CD14-positive monocyte (primary cell): ENCODE measurements at places on chromosomes 4 and X. TPM values are rescaled to one million over a fixed set of nuclear protein-coding genes. Genes with fewer than 3 reads are reported as not detected.

DNA sequence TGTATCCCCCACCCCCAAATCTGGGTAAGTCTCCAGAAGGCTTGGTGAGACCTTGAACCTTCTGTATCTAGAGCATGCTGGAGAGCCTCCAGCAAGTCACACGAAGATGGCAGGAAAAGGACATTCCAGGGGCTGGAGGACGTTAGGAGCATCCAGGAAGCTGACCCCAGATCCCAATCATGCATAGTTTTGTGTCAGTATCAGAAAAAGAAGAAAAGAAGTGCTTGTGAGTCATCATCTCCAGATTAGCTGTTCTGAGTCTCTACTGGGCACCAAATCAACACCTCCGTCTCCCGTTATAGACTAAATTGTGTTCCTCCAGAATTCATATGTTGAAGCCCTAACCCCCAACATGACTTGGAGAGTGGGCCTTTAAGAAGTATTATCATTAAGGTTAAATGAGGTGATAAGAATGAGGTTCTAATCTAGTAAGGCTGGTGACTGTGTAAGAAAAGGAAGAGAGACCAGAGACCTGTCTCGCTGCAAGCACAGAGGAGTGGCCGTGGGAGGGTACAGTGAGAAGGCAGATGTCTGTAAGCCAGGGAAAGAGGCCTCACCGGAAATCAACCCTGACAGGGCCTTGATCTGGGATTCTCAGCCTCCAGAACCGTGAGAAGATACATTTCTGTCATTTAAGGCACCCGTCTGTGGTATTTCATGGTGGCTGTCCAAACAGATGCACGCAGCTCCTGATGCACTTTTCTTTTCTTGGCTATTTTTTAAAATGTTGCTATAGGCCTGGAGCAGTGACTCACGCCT, 38.1 kb upstream of the CLDN24 start:
- DNase-seq = no peak
- H3K27ac ChIP-seq = no peak overlapping the region
- no peaks in the 10 kb centered on the region for H3K27me3 ChIP-seq
- H3K36me3 ChIP-seq = no peaks in the 10 kb centered on the region

DNA sequence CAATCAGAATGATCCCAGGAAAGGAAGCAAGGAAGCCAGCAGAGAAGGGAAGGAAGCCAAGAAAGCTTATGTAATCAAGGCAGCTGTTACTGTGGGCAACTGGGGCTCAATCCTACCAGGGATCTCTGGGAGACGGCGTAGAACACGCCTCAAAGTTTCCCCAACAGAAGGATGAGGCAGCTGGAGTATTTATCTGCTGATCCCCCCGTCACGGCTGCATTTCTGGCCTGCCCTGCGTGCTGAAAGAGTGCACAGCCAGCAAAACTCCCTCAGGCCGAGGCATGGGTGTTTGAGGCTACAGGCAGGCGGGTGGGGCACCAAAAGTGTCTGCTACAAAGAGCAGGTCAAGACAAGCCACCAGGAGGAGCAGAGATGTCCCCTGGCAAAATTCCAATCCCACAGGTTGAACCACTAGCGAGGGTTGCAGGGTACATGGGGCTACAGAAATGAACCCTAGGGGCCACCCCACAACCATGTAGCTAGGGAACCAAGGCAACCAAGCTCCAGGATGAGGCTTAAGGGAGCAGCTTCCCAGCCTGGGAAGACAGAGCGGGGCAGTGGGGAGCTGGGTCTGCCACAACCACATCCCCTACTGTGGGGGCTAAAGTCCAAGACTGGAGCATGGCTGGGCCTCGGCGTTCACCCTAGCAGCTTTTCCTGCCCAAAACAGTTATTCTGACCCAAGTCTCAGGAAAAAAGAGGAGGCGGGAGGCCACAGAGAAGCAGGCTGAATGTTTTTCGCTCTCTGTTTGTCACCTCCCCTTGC, 113.4 kb downstream of the BCOR start:
- no peak for DNase-seq
- H3K27ac ChIP-seq = no peak overlapping the region
- no peaks in the 10 kb centered on the region for H3K27me3 ChIP-seq
- H3K4me3 ChIP-seq = no peak overlapping the region
- no peaks in the 10 kb centered on the region for H3K36me3 ChIP-seq

- DNase-seq = no peak
- no peaks in the 10 kb centered on the region for H3K36me3 ChIP-seq
- H3K4me3 ChIP-seq = no peak overlapping the region
- no peaks in the 10 kb centered on the region for H3K27me3 ChIP-seq
- H3K27ac ChIP-seq = no peak overlapping the region
These were observed 34.1 kb upstream of the RPS6KA3 start for GRCh38 chrX:20300822-20301221.

- H3K4me1 ChIP-seq = peaks cover 12% of the 10 kb centered on the region
- no peak overlapping the region for H3K27ac ChIP-seq
- no peak for DNase-seq
- no peaks in the 10 kb centered on the region for H3K27me3 ChIP-seq
- H3K36me3 ChIP-seq = no peaks in the 10 kb centered on the region
- no peak overlapping the region for H3K4me3 ChIP-seq
These were observed 2.8 kb upstream of the CHIC2 start for GRCh38 chr4:54067166-54067565.

GRCh38 chr4:105227054-105227453, 80.4 kb downstream of the TET2 start:
- peaks cover 6% of the 10 kb centered on the region for H3K36me3 ChIP-seq
- H3K4me1 ChIP-seq = no peaks in the 10 kb centered on the region
- H3K4me3 ChIP-seq = no peak overlapping the region
- H3K27ac ChIP-seq = peak overlapping the region; percentile 11

GRCh38 chr4:98006060-98006459, 137.2 kb downstream of the STPG2 start:
- H3K27ac ChIP-seq = no peak overlapping the region
- DNase-seq = no peak
- no peak overlapping the region for H3K4me3 ChIP-seq

DNA sequence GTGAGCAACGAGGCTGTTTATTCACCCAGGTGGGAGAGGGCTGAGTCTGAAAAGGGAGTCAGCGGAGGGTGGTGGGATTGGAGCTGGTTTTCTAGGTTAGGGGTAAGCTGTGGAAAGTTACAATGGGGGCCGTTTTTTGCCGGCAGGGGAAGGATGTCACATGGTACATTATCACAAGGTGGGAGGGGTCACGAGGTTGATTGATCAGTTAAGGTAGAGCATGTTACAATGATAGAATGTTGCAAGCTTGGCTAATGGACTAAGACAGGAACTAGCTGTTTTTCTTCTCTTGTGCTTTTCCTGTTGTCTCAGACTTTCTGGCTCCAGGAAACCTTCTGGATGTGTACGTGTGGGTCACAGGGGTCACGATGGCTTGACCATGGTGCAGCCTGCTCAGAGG, 536.3 kb upstream of the HTR2C start:
- H3K4me3 ChIP-seq = no peak overlapping the region
- H3K4me1 ChIP-seq = no peaks in the 10 kb centered on the region
- DNase-seq = no peak

DNA sequence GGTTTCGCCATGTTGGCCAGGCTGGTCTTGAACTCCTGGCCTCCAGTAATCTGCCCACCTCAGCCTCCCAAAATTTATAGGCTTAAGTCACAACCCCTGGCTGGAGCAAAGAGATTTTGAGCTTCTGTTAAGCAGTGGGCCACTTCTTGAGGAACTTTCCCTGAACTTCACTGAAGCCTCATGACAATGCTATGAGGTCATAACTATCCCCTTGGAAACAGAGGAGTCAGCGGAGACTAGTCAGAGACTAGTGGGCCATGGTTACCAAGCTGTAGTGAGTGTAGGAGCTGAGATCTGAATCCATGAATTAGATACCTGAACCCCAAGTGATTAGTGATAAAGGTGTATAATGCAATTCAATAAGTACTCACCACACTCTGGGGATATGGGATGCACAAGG, 145.1 kb upstream of the MSX1 start:
- DNase-seq = no peak
- no peak overlapping the region for H3K4me3 ChIP-seq
- H3K36me3 ChIP-seq = no peaks in the 10 kb centered on the region
- H3K4me1 ChIP-seq = no peaks in the 10 kb centered on the region
- no peaks in the 10 kb centered on the region for H3K27me3 ChIP-seq
- H3K27ac ChIP-seq = no peak overlapping the region

- H3K4me3 ChIP-seq = no peak overlapping the region
- no peak overlapping the region for H3K27ac ChIP-seq
- H3K36me3 ChIP-seq = no peaks in the 10 kb centered on the region
- DNase-seq = no peak
- H3K4me1 ChIP-seq = peaks cover 5% of the 10 kb centered on the region
- H3K27me3 ChIP-seq = no peaks in the 10 kb centered on the region
These were observed 183.5 kb upstream of the GALNTL6 start for GRCh38 chr4:171629737-171630136.

- H3K4me1 ChIP-seq = no peaks in the 10 kb centered on the region
- no peak overlapping the region for H3K4me3 ChIP-seq
- H3K27me3 ChIP-seq = no peaks in the 10 kb centered on the region
- H3K36me3 ChIP-seq = no peaks in the 10 kb centered on the region
These were observed 225.2 kb downstream of the TEX13C start for GRCh38 chrX:125544856-125545255.

GRCh38 chr4:141913928-141914327, 277.5 kb downstream of the IL15 start:
- DNase-seq = no peak
- H3K27me3 ChIP-seq = no peaks in the 10 kb centered on the region
- H3K4me1 ChIP-seq = no peaks in the 10 kb centered on the region
- H3K36me3 ChIP-seq = no peaks in the 10 kb centered on the region
- no peak overlapping the region for H3K27ac ChIP-seq
- H3K4me3 ChIP-seq = no peak overlapping the region

DNA sequence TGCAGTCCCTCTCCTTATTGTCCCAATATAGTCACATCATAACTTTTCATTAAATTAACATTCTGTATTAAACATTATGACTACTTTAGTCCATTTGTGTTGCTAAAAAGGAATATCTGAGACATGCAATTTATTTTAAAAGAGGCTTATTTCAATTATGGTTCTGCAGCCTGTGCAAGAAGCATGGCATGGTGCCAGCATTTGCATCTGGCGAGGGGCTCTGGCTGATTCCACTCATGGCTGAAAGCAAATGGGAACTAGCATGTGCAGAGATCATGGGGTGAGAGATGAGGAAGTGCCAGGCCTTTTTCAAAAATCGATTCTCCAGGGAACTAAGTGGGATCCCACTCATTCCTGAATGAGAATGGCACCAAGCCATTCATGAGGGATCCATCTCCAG, 476.3 kb upstream of the RPS6KA3 start:
- no peaks in the 10 kb centered on the region for H3K4me1 ChIP-seq
- H3K27ac ChIP-seq = no peak overlapping the region
- no peak overlapping the region for H3K4me3 ChIP-seq
- DNase-seq = no peak
- H3K36me3 ChIP-seq = no peaks in the 10 kb centered on the region
- no peaks in the 10 kb centered on the region for H3K27me3 ChIP-seq

- DNase-seq = no peak
- no peaks in the 10 kb centered on the region for H3K27me3 ChIP-seq
- no peak overlapping the region for H3K4me3 ChIP-seq
These were observed 30.4 kb downstream of the CCNQ start for GRCh38 chrX:153568451-153569011.

DNA sequence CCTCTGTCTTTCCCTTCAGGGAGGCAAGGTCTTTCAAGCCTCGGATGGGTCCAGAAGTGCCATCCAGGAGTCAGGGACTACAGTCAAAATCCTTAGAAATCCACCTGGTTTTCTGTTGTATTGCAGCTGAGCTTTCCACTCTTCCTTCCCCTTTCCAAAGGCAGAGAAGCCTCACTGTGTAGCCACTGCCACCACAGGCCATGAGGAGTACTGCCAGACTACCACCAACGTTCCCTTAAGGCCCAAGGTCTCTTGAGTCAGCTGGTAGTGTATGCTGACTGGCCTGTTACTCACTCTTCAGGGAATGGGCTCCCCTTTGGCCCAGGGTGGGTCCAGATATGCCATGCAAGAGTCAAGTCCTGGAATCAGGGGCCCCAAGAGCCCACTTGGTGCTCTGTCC, 1454.1 kb downstream of the PCDH19 start:
- H3K4me3 ChIP-seq = no peak overlapping the region
- no peaks in the 10 kb centered on the region for H3K36me3 ChIP-seq
- no peak for DNase-seq
- H3K4me1 ChIP-seq = no peaks in the 10 kb centered on the region
- H3K27me3 ChIP-seq = no peaks in the 10 kb centered on the region
- H3K27ac ChIP-seq = no peak overlapping the region

GRCh38 chr4:88327665-88328064, 43.3 kb upstream of the PPM1K start:
- no peaks in the 10 kb centered on the region for H3K36me3 ChIP-seq
- no peaks in the 10 kb centered on the region for H3K4me1 ChIP-seq
- no peak overlapping the region for H3K4me3 ChIP-seq

DNA sequence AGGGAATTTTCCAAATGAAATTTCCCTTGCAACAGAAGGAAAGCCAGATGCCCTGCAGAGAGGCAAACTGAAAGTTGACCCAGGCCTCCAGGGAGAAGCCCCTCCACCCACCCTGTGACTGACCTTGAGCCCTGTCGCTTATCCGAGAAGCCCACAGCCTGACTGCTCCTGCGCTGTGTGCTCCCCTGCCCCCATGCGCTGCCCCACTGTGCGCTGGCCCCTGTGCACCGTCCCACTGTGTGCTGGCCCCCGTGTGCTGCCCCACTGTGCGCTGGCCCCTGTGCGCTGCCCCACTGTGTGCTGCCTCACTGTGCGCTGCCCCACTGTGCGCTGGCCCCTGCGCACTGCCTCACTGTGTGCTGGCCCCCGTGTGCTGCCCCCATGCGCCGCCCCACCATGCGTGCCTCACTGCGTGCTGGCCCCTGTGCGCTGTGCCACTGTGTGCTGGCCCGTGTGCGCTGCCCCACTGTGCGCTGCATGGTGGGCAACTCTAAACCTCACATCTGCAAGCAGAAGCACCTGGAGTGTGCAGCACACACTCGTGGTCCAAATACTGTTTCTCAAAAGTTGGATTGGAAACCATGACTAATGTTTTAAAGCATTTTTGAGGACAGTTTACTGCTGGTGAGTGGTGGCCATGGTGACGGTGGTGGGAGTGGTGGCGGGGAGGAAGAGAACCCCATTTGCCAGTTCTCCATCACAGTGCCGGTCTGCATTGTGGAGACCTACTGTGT, 8.3 kb upstream of the GRPEL1 start:
- H3K36me3 ChIP-seq = no peaks in the 10 kb centered on the region
- no peaks in the 10 kb centered on the region for H3K4me1 ChIP-seq
- no peak overlapping the region for H3K4me3 ChIP-seq
- H3K27me3 ChIP-seq = no peaks in the 10 kb centered on the region
- no peak overlapping the region for H3K27ac ChIP-seq

The INTS6L gene
- 3.0 TPM for polyA plus RNA-seq

The GAGE2A gene
- not detected in 2 replicates for polyA plus RNA-seq

The HTT-AS gene
- polyA plus RNA-seq = not detected

The ZAR1 gene
- not detected for polyA plus RNA-seq

The ETDB gene
- polyA plus RNA-seq = not detected

The C4orf36 gene
- polyA plus RNA-seq = 0.08 TPM in 1 of 2 replicates, not detected in the other

The HSD17B11 gene
- 330 TPM for polyA plus RNA-seq

The HMX1 gene
- not detected for polyA plus RNA-seq

The BANK1 gene
- 2.6 TPM for polyA plus RNA-seq

The FAAH2 gene
- polyA plus RNA-seq = not detected in 2 replicates

The ZCCHC18 gene
- polyA plus RNA-seq = not detected

The MAGEB5 gene
- not detected for polyA plus RNA-seq

The HMGN5 gene
- polyA plus RNA-seq = 0.86 TPM
